Left colon (tissue), 2 donors: ENCODE measurements at places on chromosomes 2 and 18.

GRCh38 chr2:235612181-235612950 is 118.5 kb downstream of the AGAP1 start:
- DNase-seq = no peak

DNA sequence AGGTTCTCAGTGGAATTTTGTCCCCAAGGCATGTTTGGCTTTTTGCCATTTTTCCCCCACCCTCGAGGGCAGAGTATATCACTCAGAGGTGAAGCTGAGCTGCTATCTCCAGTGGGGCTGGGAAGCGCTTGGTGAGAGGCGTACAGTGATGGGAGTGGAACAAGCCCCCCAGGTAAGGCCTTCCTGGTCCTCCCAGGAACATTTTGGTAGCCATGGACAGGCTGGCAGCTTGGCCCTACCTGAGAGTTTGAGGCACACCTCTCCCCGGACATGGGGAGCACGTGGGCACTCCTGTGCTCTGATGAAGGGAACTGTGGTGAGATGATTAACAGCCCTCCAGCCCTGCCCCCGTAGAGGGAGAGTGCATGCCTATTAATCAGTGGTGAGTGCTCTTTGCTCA is 99.3 kb downstream of the C1QL2 start:
- DNase-seq = no peak

DNA sequence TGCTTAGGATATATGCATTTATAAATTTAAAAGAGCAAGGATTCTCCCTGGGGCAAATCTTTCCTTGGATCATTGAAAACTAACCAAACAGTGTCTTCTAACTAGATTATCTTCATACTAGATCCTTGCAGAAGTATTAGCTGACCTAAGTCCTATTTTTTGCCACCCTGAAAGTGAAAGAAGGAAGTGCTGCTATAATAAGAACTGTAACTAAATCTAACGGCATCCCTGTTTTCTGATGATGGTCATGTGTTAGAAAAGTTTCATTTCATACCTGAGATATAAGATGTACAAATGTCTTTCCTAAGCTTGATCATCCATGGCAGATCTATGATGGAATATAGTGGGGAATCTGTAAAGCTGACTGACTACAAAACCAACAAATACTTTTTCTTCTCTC is 102.7 kb downstream of the MAP2 start:
- DNase-seq = no peak

DNA sequence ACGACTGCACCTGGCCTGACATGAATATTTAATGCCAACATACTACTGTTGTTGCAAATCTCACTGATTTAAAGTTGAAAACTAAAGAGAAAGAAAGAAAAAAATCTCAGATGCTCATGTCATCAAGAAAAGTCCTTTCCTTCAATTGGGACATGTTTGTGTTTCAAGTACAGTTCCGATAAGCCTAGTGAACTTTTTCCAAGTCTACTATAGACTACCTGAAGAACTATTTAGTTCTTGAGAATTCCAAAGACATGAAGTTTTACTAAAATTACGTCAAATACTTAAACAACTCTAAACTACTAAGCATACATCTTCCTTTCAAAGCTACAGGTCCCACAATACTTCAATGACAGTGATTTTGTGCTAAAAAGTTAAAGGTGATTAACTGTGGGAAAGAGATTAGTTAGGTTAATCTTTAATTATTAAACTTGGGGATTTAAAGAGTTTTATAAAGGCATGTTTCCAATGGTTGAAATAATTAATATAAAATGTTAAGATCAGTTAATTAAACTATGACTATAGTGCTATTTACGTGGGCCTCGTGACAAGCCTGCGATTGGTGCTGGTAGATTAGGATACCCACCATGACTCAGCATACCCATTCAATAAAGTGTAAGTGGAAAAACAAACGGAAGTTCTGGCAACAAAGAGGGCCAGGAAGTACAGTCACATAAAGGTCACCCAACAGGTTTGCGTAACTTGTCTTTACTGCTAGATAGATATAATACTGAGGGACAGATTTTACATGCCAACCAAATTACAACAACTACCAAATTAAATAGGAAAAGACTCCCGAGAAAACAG is 55.5 kb downstream of the SEPTIN10 start:
- DNase-seq = peak; percentile 16

DNA sequence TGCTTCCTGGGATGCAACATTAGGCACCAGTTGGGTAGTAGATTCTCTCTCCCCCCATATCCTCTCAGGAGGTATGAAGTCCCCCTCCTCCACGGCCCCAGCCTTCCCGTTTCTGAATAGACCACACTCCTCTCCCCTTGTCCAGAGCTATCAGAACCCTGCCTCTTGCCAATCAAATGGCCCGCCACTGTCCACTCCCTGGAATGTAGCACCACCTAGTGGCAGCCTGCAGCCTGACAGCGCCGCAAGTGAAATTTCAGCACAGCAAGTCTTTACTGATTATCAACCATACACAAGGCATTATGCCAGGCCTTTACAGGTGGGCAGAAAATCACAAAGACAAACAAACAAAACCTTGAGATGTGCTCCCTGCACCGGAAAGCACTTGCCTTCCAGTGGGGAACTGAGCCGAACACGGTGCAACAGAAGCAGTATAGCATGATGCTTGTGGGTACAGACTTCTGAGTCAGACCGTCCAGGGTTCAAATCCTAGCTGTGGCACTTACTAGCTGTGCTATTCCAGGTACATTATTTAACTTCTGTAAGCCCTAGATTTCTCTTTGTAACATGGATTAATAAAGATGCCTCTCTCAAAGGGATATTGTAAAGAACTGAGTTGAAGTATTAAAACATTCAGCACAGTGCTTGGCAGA is 174.0 kb downstream of the SMAD2 start:
- peak; percentile 69 for DNase-seq

GRCh38 chr2:32947484-32948143 is 861 bp downstream of the LTBP1 start:
- peak; percentile 56 for DNase-seq

- no peak for DNase-seq
Measured at GRCh38 chr2:29281916-29282247, 166.7 kb downstream of the CLIP4 start.

DNA sequence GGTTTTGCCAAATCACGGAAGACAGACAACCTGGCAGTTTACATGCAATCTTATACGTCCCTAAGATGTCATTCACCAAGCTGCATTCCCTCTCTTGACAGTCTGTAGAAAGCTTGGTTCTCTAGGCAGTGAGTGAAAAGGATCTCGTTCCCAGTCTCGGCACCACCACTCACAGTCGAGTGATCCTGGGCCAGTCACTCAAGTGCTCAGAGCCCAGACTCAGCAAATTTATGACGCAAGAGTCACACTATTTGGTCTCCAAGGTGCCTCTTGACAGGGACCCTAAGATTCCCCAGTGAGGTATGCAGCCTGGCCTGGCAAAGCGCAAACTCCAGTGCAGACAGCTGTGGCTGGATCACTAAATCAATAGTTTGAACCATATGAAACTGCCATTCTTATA is 77.9 kb downstream of the EIPR1 start:
- DNase-seq = no peak

- DNase-seq = no peak
Measured at GRCh38 chr2:71800106-71800809, 346.9 kb downstream of the DYSF start.

- DNase-seq = no peak
Measured at GRCh38 chr2:64932371-64933216, 56.6 kb upstream of the SLC1A4 start.

DNA sequence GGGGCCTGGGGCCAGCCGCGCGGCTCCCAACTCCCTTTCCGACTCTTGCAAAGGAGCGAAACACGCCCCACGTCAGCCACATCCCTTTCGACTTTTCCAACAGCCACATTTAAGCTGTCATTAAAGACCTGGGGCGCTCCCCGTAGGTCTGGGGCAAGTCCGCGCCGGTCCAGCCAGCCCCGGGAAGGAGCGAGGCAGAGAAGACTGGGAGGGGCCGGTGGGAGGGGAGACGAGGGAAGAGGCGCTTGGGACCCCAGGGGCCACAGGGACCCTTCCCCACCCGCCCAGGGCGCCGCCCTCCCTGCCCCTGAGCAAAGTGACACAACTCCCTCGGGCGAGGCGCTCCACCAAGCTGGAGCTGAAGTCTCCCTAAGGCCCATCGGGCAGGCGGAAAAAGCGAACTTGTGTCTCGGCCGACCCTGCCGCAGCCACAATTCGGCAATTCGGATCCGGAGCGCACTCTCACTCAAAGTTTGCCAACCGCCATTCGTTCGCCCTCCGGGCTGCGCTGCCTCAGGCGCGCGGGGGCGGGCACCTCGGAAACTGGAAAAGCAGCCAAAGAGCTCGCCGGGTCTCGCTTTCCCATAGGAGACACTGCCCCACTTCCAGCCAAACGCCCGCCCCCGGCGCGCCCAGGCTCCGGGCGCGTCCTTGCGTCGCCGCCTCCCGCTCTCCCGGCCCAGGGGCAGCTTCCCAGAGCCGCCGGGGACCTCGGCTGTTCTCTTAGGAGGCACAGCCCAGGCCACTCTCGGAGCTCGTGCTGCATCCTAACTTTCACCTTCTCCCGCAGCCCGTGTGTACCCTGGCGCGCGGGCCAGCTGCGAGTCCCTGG is 1.1 kb upstream of the KCTD1 start:
- DNase-seq = peak; percentile 59

DNA sequence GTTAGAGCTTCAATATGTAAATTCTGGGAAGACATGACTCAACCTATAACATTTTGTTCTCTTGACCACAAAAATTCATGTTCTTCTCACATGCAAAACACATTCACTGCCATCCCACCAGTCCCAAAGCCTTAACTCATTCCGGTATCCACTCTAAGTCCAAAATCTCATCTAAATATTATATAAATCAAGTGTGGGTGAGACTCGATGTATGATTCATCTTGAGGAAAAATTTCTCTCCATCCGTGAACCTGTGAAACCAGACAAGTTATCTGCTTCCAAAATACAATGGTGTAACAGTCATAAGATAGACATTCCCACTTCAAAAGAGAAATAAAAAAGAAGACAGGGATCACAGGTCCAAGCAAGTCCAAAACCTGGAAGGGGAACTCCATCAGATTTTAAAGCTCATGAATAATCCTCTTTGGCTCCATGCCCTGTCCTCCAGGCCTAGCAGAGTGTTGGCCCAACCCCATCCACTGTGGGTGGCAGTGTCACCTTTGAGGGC is 101.3 kb downstream of the RAD51AP2 start:
- no peak for DNase-seq

DNA sequence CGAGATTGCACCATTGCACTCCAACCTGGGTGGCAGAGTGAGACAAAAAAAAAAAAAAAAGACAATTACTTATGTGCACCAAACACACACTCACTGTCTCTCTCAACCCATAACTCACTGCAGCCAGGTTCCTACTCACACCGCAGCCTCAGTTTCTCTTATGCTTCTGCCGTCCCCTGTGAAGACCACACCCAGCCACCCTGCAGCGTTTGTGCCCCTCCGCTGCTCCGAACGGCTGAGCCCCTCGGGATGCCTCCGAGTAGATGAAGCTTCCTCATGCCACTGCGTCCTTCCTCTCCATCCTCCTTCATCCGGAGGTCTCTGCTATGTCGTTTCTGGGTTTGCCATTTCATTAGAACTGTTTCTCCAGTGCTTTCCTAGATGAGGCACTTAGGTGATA is 160.1 kb downstream of the TWIST2 start:
- DNase-seq = no peak

DNA sequence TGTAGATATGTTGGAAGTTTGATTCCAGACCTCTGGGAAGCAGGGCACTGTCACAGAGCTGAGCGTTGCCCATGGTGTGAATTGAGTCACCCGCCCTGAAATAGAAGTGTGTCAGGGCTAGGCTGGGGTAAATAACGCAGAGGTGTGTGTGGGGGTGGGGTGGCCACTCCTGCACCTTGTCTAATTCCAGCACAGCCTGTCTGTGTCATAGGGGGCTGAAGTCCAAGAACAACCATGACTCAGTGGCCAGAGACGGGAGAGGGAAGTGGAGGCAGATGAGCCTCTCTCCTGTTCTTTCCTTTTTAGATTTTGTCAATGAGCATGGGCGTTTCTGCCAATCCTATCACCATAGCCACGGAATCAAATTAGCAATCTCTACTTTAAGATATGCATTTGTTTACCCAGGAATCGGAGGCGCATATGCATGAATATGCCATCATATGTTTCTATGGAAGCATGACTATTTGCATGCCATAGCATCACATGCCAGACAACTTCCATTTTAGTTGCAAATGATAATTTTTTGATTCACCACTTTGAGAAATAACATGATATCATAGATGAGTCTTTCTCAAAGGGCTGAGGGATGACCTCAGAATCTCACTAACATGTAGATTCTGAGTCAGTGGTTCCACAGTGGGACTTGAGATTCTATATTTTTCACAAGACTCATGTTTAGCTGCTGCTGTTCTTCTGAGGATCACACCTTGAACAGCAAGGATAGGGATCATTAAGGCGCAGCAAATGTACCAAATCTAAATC is 852.9 kb downstream of the DCDC2C start:
- no peak for DNase-seq

DNA sequence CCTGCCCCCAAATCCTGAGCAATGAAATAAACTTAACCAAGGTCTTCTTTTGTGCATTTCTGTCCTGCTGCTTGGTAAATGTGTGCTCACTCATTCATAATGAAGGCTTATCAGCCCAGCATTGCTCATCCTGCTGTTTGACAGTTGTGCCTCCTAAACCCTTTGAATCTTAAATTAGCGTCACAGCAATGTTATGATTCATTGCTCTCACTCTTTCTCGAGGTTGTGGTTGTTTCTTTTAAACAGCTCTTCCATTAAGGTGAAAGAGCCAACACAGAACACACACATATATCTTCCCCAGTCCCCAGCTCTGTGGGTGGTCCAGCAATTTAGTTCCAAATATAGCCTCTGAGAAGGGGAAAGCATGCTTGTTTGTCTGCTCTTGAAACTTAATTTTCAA is 84.0 kb downstream of the EVA1A start:
- DNase-seq = no peak

GRCh38 chr2:181485638-181485946 is 28.4 kb downstream of the ITGA4 start:
- DNase-seq = no peak

- DNase-seq = no peak
Measured at GRCh38 chr2:26558271-26559043, 80.5 kb upstream of the OTOF start.

- no peak for DNase-seq
Measured at GRCh38 chr2:10926191-10926820, 14.6 kb downstream of the KCNF1 start.

GRCh38 chr2:165008730-165009315 is 53.5 kb upstream of the SLC38A11 start:
- no peak for DNase-seq

DNA sequence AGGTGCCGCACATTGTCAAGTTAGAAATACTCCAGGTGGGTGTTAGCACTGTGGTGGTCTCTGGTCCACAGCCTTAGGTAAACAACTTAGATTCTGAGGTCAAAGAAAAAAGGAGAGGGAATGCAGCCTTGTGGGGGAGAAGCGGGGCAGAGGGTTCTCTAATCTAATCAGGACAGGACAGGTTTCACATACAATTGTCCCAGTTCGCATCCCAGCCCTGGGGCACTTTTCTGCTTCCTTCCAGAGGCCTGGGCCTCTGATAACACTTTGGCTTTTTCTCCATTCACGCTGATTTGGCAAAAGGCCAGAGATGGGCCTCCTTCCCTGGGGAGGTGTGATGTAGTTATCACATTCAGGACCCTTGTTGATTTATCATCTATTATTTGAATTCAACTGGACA is 32.5 kb downstream of the SLC1A4 start:
- DNase-seq = no peak
